Stimulated activated CD4-positive, alpha-beta T cell treated with anti-CD3 and anti-CD28 coated beads, Interleukin-12 subunit alpha, Interleukin-12 subunit beta, amount 100 ng/mL, for 4 hours (primary cell): ENCODE measurements at places on chromosomes 16 and 17.

GRCh38 chr17:56866496-56866895 lies 32.5 kb downstream of the DGKE start:
- DNase-seq, result no peak

DNA sequence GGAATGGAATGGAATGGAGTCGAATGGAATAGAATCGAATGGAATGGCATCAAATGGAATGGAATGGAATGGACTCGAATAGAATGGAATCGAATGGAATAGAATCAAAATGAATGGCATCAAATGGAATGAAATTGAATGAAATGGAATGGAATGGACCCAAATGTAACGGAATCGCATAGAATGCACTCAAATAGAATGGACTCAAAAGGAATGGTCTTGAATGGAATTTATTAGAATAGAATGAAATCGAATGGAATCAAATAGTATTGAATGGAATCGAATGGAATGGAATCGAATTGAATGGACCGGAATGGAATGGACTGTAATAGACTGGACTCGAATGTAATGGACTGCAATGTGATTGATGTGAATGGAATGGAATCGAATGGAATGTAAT lies 501.4 kb upstream of the WSB1 start:
- no peak for DNase-seq

GRCh38 chr17:31072186-31072585 lies 22.6 kb upstream of the NF1 start:
- DNase-seq, result no peak

DNA sequence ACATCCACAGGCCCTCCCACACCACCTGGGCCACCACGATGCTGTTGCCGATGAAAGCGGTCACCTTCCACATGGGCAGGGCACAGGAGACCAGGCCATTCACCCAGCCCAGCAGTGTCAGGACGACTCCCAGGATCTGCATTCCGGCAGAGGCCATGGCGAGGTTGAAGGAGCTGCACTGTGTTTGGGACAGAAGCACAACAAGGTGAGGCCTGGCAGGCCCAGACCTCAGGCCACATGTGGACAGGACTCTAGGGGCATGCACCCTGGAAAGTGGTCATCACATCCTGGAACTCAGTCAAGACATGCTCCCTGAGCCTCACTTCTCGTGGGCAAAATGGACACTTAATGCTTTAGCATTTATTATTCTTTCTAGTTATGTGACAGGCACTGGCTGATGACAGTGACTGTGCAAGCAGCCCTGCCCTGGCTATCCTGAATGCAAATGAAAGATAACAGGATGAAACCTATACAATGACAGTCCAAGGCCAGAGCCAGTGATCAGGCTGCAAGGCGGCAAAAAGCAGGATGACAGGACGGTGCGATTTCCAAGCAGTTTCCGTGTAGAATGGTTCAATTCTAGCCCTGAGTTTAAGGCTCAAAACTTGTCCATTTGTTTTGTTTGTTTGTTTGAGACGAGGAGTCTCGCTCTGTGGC lies 2.0 kb downstream of the CLDN6 start:
- DNase-seq, result no peak

GRCh38 chr16:84836234-84836647 lies 16.5 kb downstream of the CRISPLD2 start:
- no peak for DNase-seq
